ENCODE measurements at places on chromosomes 7 and 10.
A peak's percentile ranks its signal among the peaks of the same experiment; 100 is the strongest.

DNA sequence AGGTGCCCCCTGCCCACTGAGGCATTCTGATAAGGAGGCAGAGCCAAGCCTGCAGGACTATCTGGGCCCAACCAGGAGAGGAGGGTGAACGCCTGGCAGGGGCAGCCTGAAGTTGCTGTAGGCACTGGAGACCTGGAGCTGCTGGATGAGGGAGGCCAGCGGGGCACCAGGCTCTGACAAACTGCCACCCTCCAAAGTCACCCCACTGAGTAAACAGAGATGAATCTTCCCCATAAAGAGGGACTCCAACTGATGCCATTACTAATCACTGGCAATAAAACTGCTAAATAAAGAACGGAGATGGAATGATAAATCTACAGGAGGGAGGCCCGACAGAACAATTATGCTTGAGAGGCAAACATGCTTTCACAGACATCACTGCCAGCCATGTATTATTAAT lies 44.2 kb downstream of the DRGX start:
- no peak for DNase-seq

DNA sequence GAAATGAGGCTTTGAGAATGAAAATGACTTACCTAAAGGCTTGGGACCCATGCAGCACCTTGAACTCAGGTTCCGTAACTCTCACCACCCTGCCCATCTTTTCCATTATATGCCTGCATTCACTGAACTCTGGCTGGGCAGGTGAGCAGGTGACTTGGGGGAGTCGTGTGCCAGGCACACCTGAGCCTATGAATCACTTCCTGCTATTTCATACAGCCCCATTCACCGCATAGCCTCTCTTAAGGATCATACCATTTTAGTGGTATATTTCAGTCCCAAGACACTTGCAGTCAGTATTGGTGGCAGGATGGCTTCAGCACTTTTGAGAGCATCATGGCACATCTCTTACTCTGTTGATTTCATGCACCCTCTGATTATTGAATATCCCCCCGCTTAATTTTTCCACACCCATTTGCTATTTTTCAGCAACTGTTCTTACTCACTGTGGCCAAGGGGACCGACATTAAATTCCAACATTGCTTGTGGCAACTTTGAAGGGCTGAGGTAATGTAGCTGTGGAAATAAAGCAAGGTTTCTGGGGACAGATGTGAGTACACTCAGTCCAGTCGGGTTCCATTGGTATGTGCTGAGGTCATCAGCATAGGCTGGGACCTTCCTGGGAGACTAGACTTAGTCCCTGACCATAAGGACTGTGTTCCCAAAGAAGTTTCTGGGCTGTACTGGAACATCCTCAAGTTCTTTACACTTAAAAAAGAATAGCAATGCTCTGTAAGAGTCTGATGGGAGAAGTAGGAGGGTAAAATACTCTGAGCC lies 39.8 kb upstream of the ZNF438 start:
- DNase-seq, result no peak

- DNase-seq, result peak; percentile 64
Observed at GRCh38 chr7:3154881-3155494, 111.3 kb upstream of the CARD11 start.

- no peak for DNase-seq
Observed at GRCh38 chr7:8232999-8233847, 28.7 kb downstream of the ICA1 start.

- DNase-seq, result no peak
Observed at GRCh38 chr10:48633381-48634197, 28.7 kb upstream of the ARHGAP22 start.

- DNase-seq, result no peak
Observed at GRCh38 chr7:130927564-130927963, 193.6 kb upstream of the KLF14 start.

DNA sequence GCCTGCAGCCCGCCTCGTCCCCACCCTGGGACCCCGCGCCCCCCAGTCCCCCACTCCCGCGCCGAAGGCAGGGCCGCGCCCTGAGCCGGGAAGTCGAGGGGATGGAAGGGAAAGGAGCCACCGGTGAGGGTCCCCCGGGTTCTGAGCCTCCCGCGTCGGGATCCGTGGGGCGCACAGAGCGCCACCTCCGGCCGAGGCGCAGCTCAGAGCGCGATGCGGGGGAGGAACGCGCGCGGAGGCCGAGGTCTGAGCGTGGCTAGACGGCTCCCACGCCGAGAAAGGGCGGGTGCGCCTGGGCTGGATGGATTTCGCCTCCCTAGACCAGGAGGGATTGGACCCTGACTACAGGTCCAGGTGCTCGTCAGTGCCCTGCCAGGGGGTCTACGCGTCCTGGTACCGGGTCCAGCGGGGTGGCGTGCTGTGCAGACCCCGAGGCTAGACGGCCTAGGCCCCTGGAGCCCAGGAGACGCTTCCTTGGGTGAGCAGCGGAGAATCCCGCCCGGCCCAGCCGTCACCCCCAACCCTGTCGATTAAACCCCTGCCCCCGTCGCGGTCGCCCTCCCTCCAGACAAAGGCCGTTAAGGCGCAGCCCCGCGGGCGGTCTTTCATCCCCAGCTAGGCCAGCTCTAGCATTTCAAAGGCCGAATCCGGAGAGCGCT lies 986 bp upstream of the PDGFA start:
- no peak for DNase-seq

Measured in CD4-positive, alpha-beta T cell treated with Interferon alpha-2 for 1 hour (primary cell).